EL (cell line): ENCODE measurements at places on chromosomes 2 and 18.
A peak's percentile ranks its signal among the peaks of the same experiment; 100 is the strongest.

GRCh38 chr2:196587056-196587455, 52.5 kb upstream of the CCDC150 start:
- DNase-seq, result no peak

DNA sequence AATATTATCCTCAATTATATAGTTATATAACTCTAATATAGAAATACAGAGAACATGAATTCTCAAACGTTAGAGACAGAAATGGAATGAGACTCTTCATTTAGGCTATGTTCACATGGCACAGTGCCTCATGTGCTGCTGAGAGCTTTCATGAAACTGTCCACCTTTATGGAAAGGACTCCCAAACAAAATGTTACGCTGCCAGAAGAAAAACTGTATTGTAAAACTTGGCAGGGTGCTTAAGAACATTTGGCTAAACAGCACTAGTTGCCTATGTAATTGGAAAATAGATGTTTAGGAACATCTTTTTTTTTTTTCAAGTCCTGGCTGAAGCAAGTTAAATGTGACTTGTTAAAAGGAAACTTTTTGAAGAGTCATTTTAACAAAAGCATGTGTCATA, 396.0 kb downstream of the ERBB4 start:
- no peak for DNase-seq

GRCh38 chr2:128613876-128614275, 295.2 kb upstream of the HS6ST1 start:
- DNase-seq, result no peak

- no peak for DNase-seq
Observed at GRCh38 chr2:98474979-98475632, 30.4 kb downstream of the INPP4A start.

DNA sequence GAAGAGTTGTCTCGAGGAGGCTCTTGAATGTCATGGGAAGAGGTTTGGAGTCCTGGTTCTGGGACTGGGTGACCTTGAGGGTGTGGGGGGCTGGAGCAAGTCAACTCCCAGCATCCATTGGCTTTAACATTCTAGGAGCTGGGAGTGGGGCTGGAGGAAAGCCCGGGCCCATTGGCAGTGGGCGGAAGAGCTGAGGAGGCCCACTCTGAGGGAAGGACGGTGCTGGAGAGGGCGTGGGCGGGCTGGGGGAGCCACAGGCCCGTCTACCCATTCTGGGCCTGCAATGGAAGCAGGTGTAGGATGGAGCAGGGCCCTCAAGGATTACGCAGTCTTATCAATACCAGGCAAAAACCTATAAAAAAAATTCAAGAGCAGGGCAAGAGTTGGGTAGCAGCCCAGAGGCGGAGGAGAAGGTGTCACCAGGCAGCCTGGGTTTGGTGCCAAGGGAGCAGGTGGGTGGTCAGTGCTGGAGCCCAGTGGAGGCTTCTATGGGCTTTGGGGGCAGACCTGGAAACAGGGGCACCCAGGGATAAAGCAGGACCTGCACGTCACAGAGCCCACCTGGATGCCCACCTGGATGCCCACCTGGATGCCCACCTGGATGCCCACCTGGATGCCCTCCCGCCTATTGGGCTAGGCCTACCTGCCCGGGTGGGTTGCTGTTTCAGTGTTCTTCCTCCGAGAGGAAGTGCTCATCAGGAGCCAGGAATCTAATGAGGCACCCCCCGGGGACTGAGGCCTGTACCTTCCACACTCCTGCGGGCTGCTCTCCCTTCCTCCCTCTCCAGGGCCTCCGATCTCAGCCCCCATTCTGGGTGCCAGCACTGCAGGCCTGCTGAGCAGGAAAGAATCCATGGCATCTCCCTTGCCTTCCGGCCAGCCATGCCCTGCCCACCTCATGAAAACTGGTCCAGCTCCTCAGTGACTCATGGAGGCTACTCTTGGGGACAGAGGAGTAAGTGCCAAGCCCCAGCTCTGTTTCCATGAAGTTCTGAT, 71.3 kb downstream of the CTIF start:
- peak; percentile 72 for DNase-seq

DNA sequence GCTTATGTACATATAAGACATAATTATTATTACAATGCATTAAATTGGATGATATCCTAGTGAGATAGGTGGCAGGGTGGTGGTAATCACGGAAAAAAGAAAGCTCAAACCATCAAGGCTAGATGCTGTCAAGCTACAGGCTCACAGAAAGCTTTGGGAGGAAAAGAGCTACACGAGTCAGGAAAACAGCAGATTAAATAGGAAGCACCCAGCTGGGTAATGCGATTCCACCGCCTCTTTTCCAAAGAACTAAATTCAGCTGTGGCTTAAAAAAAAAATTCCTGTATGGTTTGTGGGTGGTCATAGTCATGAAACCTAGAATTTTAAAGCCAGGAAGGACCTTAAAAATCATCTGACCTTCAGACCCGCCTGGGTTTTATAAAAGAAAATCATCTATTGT, 23.7 kb upstream of the PTPN4 start:
- DNase-seq, result no peak

GRCh38 chr18:4587204-4587603, 132.1 kb upstream of the DLGAP1 start:
- no peak for DNase-seq

- DNase-seq, result no peak
Observed at GRCh38 chr2:206472094-206472493, 28.8 kb downstream of the ADAM23 start.

DNA sequence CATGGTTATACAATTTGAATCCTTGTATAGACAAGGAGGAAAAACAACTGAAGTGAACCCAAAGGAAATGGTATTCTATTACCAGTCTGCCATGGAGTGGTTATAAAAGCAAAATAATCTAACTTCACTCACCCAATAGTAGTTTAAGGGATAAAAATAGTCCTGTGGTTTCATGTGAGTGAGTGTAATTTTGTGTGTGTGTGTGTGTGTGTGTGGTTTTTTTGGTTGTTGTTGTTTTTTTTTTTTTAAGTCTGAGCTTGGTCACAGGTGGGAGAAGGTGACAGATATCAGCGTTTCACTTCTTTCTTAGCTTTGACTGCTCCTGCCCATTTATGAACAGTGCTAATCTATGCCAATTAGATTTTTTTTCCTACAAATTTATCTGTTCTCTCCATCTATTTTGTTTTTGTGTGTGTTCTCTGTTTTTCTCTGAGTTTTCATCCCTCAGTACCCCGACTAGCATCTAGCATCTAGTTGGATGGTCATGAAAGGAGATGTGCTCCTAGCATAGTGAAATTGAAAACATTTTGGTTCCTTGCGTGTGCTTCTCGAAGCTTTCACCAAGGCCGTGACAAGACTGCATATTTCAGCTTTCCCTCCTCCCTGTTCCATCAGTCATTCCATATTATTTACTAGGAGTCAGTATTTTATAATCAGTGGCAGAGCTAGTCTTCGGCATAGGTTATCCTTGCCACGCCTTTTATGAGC, 200.1 kb upstream of the DTNA start:
- no peak for DNase-seq

DNA sequence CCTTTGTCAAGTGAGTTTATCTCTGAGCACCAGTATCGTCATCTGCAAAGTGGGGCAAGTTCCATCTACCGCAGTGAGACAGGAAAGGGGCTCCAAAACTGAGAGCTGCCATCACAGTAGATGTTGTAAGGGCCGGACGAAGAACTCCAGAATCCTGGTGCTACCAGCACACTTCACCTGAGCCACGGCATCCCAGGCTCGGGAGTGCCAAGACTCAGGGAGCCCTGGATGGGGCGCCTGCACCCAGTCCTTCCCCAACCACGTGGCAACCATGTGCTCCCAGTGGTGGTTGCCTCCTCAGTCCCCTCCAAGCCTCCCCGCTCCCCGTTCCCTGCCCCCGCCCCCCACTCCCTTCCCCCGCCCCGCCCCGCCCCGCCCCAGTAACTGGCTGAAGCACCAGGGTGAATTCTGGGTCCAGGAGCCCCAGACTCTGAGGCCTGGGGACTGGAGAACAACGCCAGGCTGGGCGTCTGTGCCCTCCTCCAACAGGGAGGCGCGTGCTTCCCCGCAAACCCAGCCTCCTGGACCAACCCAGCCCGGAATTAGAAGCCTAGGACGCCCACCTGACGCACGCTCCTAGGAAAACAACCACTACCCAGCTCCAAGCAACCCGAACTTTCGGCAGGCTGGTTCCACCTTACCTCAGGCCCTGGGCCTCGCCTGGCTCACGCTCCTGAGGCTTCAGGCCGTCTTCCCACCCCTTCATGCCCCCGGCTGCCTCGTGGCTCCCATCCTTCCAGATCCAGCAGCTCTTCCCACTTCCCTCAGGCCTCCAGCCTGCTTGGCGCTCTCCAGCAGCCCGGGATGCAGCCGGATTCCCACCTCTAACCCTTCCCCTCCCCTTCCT, 67.6 kb downstream of the LAMA3 start:
- no peak for DNase-seq

DNA sequence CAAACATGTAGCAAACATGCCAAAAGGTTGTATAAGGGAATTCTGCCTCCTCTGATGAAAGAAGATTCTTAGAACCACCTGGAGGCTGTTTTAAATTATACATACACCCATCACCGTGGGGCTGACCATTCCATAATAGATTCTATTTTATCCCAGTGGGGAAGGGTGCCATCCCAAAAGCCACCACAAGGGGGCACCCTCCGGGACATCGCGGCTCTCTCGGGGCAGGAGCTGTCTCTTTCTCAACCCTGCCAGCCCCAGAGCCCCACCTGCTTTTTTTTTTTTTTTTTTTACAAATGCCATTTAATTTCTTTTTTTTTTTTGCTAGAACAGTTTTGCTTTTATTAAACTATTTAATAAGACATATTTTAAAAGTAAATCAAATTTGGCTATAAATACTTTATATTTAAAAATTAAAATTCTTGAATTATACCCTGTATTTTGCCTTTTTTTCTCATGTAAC, 8.6 kb upstream of the MTCL1 start:
- peak; percentile 64 for DNase-seq

- peak; percentile 69 for DNase-seq
Observed at GRCh38 chr18:45664824-45665763, 49.8 kb downstream of the SLC14A2 start.

GRCh38 chr2:44957656-44958327, 16.3 kb downstream of the SIX3 start:
- no peak for DNase-seq

DNA sequence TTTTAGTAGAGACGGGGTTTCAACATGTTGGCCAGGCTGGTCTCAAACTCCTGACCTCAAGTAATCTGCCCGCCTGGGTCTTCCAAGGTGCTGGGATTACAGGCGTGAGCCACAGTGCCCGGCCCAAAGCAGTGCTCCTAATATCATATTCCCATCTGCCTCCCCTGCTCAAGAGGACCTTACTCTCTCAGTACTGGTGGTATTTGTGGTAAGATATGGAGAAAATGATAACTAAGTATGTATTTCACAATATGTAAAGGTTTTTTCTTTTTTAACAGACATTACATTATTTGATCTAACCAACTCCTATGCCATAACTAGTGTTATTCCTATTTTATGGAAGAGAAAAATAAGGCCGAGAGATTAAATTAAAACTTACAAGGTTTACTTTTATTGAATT, 201.0 kb downstream of the CAMKMT start:
- no peak for DNase-seq

- no peak for DNase-seq
Observed at GRCh38 chr2:112725545-112726457, 5.0 kb downstream of the NT5DC4 start.

- DNase-seq, result peak; percentile 13
Observed at GRCh38 chr2:148721520-148721931, 77.0 kb downstream of the EPC2 start.

GRCh38 chr2:120317180-120317533, 28.8 kb upstream of the INHBB start:
- DNase-seq, result no peak

DNA sequence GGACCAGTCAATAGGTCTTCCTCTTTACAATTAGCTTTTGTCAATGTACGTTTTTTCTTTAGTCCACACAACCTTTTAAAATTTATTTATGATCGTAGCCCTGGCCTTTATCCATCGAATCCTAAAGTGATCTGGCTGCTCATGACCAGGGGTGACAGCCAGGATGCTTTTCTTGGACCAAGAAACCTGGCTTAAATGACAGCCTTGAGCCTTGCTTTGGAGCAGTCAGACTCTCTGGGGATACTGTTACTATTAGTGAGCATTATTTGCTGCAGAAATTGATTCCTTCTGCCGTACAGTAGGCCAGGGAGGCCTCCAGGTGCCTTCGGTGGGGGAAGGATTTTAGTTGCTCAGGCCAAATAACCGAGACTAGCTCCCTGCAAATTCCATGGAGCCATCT, 70.2 kb downstream of the AGAP1 start:
- no peak for DNase-seq

GRCh38 chr2:172208791-172209325, 106.2 kb upstream of the DLX2 start:
- DNase-seq, result peak; percentile 91

GRCh38 chr18:6120820-6121279, 225.5 kb upstream of the TMEM200C start:
- DNase-seq, result no peak

- no peak for DNase-seq
Observed at GRCh38 chr18:11861583-11862288, 10.5 kb downstream of the CHMP1B start.

GRCh38 chr2:19355416-19355821, 3.0 kb downstream of the OSR1 start:
- DNase-seq, result peak; percentile 64

DNA sequence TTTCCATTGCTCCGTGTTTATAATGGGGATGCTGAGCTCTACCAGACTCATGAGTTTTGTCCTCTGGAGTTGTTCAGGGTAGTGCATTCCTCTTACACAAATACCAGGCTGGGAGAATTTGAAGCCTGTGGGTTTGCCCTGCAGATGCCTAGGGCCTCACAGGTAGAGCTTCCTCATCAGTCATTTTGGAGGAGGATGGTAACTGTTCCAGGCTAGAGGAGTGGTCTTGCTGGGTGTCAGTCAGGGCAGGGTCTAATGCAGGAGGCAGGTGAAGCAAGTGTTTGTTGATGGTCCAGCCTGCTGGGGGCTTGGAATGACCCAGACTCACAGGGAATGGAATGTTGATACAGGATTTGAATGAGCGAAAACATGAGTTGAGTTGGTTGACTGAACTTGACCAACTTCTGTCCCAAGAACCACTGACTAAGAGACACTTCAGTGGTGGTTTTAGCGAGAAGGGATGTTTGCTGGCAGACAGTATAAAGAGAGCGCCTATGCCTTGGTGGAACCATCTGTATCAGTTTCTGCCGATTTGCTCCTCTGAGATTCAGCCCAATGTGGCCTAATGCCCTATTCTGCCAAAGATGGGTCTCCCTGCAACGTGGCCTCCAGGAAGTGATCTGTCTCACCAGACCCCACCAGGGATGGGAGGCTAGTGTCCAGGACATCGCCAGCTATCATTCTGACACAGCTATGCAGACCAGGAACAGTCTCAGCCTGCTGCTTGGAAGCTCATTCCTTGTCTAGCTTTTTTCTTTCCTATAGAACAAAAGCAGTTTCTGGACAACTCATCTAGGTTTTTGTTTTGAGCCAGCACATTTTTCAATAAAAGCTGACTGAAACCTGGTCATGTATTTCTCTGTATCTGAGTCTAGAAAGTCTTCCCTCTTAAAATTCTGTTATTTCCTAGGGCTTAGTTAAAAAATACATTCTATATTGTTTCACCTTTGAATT, 9.3 kb downstream of the IL1R2 start:
- no peak for DNase-seq

DNA sequence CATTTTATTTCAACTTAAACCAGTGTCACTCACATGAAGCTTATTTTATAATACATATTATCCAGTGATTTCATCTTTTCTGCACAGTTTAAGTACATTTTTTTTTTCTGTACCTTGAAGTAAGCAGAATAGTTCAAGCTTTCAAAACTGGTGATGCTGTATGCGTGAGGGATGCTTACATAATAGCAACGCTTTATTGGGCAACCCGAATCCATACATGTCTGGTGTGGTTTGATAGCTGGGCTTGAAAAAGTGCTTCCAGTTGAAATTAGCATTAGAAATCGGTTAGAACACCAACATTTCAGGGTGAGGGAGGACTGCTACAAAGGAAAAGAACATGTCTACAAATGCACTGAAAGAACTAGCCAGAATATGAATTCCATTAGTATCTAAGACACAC, 117.4 kb downstream of the MBP start:
- DNase-seq, result no peak
